ACHN (cell line): ENCODE measurements at places on chromosomes 1 and 21.

DNA sequence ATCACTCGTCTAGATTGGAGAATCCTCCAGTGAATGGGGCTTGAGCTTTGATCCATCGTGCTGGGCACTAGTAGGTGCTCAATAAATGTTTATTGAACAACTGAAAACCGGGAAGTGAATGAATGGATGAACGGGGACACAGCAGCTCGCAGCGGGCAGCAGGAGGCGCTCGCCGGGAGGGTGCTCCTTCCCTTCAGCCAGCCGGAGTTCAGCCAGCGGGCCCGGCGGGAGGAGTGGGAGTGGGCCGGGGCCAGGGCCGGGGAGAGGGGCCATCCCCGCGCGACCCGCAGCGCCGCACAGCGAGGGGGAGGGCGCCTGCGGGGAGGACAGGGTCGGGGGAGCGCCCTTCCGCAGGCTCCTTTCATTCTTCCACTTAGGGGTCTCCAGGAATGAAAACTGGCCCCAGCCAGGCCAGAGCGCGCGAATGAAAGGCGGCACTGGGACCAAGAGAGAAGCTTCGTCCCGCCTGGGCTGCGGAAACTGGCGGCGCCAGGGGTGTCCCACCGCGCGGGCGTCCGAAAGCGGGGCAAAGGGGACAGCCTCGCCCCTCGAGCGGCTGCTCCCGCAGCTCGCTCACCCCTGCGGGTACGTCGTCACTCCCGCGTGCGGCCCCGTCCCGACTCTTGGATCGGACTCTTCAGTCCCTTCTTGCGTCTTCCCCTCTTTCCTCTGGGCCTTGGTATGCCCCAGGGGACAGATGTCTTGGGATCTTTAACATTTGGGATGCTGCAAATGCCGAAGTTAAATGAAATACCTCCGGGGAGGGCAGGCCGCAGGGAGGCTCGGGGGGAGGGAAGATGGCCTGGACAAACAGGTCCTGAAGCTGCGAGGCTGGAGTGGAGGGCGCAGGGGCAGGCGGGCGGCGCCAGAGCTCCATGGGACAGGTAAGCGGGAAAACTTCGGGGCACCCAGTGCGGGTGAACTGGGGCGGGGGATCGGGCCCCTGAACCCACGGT lies 3.6 kb upstream of the INAVA start:
- peak; percentile 70 for DNase-seq

DNA sequence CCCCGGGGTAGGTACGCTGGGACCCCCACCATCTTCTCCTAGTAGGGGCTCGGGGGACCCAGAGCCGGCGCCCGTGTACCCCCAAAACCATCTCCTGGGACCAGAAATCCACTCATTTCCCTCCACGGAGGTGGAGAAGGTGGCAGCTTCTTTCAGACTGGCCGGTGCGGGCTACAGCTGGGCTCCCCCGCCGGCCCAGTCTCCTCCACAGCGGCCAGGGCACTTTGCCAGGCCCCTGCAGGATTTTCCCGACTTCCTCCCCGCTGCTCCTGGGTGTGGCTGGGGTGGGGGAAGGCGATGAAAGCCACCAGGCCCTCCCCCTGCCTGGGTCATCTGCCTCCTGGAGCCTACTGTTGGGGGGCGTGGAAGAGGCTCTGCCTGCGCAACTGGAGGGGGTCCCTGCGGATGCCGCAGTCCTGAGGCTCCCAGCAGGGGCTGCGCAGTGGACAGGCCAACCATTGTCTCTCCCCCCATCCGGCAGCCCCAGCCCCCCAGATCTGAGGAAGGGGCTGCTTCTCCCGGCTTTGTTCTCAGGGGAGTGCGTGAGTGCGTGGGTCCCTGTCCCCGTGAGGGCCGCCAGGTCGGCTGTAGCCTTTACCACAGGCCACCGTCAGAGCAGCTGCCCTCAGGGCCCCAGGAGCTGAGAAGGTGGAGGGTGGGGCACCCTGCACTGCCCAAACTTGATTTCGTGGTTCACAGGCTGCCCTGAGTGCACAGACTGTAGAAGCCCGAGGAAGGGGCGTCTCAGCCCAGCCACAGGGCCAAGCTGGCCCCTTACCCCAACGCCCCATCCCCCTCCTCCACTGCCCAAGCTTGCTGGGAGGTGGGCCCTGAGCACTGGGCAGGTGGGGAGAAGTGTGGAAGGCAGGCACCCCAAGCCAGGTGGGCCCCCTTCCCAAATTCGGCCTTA lies 1.3 kb downstream of the AGRN start:
- peak; percentile 76 for DNase-seq

DNA sequence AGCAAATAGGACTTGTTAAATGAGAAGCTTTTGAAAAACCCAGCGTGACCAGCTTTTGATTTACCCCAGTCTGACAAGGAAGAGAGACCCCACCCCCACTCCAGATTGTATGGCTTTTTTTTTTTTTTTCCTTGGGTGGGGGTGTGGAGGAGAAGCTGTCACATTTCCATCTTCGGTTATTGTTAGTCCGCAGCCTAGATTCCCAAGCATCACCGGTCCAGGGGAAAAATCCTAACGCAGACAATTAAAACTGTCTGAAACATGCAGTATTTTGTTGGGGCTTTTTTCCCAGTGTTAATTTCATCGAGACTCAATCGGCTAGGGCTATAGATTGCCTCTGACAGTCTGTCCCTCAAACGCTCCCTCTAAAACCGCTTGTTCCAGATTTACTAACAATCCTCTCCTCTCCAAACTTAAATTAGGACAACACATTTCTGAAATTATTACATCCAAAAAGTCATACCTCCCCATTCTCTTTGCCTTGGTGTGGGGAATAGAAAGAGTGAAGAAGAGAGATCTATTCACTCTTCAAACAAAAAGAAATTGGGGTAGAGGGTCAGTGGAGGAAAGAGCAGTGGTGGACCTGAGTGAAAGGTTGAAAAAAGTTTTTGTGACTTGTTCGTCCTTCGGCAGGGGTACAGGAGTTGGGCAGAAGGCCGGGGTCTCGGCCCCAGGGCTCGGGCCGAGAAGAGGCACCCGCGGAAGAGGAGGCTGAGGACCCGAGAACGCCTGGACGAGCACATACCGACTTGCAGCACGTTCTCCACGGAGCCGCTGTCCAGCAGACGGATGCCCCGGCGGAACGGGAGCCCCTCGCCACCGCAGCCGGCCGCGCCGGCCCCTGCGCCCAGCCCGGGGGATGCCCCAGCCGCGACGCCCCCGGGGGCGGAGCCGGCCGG lies 1.1 kb downstream of the ZSWIM5 start:
- peak; percentile 8 for DNase-seq

DNA sequence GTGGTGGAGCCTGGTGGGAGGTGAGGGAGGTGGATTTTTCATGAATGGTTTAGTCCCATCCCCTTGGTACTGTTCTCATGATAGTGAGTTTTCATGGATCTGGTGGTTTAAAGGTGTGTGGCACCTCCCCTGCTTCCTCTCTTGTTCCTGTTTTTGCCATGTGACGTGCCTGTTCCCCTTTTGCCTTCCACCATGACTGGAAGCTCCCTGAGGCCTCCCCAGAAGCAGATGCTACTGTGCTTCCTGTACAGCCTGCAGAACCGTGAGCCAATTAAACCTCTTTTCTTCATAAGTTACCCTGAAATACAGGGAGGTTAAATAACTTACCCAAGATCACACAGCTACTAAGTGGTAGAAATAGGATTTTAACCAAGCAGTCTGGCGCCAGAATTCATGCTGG lies 4.3 kb upstream of the HEYL start:
- DNase-seq: no peak

DNA sequence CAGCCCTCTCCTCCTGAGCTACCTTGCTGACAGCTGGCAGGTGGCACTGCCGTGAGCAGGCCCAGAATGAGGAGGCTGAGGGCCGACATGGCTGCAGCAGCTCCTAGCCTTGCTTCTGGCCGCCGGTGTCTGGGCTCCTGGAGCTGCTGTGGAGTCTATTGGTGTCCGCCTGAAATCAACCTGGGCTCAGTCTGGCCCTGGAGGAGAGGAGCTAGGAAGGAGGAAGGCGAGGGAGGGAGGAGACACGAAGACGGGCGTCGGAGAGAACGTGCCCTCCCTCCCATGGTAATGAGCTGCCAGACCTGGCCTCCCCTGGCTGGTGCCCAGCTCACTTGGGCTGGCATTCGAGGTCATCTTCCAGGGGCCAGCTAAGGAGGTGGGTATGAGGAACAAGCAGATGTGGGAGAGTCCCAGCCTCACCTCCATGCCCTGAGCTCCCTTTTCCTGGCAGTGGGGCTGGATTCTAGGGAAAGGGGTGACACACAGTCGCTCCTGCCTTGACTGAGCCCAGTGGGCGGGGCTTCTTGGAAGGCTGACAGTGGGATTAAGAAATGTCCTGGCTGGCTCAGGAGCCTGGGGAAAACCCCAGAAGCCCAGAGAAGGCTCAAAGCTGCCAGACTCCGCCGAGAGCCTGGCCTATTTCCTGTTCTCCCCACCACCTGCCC lies at the start of gene PDZK1IP1:
TSS of gene PDZK1IP1 (minus strand) at position 193 of the 665 bp plus-strand sequence. CDS start at position 89, 104 bp downstream.
- peak; percentile 94 for DNase-seq

DNA sequence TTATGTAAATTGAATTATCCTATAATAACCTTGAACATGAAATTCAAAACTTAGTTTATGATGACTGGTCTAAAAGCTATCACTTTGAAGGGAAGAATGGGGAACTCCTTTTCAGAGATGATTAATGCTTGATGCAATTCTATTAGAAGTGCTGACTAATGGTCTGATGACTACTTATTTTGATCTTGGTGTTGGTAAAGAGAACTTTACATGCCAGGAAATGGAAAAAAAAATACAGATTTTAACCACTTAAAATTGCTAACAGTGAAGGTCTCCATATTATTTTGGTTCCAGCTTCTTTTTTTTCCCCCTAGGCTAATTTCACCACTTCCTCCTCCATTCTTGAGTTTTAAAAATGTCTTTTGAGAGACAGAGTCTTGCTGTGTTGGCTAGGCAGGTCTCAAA lies 22.9 kb downstream of the S1PR1 start:
- peak; percentile 24 for DNase-seq

- DNase-seq: no peak
Measured at GRCh38 chr1:246607462-246607861, 41.2 kb downstream of the CNST start.

DNA sequence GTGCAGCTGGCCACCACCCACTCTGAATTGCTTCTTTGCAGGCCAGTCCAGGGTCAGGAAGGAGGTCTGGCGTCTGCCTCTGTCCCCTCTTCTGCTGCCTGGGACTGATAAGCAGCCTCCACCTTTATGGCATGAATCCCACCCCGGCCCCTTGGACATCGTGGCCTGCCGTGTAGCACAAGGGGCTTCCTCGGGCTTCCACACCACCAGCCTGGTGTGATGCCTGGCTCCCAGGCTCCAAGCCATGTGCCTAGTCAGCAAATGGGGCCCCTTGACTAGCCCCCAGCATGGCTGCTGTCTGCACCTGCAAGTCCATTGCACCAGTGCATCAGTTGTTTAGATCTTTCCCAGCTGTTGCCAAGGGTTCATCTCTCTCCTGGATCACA lies 9.9 kb upstream of the ARF1 start:
- no peak for DNase-seq

- DNase-seq: no peak
Measured at GRCh38 chr1:68313735-68314134, 81.4 kb upstream of the WLS start.

GRCh38 chr1:219503604-219504003 lies 109.3 kb downstream of the ZC3H11B start:
- DNase-seq: no peak

DNA sequence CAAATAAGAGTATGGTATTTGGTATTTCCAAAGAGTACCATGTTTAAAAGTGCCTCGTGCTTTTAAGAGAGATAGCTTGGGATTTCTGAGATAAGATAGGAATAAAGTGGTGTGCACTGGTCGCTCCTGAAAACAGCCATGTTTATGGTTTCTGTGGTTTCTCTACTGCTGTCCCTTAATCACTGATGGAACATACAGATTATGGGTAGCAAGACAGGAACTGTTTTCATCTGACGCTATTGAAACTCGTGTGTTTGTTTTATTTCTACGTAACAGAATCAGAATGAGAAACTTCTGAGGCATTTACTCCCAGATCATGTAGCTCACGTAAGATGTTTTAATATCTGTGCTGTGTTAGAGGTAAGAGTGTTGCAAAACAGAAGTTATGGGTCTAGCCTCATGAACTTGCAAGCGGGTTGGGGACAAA lies 126.0 kb downstream of the KIAA0319L start:
- DNase-seq: no peak

GRCh38 chr1:186559601-186560116 lies 98.7 kb upstream of the PDC start:
- no peak for DNase-seq

GRCh38 chr21:35051287-35051818 lies 2.3 kb upstream of the RUNX1 start:
- peak; percentile 88 for DNase-seq

- no peak for DNase-seq
Measured at GRCh38 chr21:20463362-20463761, 534.8 kb upstream of the NCAM2 start.

GRCh38 chr1:21833392-21833976 lies 21.4 kb downstream of the LDLRAD2 start:
- no peak for DNase-seq

- DNase-seq: no peak
Measured at GRCh38 chr1:117092594-117092993, 29.0 kb downstream of the TRIM45 start.
